AG09319 (cell line): ENCODE measurements at places on chromosomes 6 and 20.

- no peak for DNase-seq
These were observed 8.9 kb downstream of the RING1 start for GRCh38 chr6:33217246-33217645.

DNA sequence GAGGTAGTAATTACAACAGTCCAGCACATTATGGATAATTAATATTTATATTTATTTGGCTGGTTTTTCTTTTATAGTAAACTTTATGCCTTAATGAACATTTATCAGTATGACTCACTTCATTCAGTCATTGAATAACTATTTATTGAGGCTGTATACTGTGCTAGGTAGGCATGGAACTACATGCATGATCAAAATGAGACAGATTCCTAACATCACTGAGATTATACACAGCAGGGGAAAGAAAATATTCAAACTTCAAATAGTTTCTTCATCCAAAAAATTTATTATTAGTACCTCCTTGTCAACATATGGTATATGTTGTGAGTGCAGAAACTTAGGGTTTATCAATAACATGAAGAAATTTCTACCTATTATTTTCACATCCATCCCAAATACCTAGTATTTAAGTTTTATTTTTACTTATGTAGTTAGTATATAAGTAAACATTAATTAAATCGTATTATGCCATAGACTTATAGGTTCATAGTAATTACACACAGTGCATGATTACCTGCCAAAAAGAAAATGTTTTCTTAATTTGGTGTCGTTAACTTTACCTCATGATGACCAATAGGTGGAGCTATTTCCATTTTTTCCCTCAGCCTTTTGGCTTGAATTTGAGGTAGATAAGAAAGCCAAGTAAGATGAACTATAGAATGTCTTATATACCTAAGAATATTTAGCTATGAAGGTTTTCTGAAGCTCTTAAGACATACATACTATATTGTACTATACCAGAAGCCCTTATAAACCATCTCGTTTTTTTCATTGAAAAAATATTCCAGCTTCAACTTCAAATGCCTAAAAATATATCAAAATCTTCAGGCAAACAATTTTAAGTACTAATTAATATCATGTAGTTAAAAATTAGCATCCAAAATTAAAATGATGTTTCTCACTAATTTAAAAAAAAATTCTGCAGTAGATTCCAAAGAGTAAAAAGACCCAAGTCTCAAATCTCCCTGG lies 12.5 kb upstream of the TMEM30A start:
- no peak for DNase-seq

DNA sequence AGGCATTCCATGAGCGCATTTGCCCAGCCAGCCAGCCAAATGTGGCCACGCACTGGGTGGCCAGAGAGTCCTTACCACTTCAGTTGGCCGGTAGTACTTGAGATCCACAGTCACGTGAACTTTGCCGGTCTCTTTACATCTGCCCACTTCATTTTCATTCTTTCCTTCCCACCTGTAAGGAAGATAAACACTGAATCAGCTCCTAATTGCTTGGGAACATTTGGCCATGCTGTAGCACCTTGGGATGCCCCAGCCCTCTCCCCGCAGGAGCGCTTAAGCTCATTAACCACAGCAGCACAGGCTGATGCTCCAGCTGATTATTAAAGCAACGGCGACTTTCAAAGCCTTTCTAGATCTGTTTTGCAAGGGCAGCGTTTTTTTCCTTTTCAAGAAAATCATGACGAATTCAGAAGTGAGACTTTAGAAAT lies 116.6 kb downstream of the FOXC1 start:
- DNase-seq = no peak

DNA sequence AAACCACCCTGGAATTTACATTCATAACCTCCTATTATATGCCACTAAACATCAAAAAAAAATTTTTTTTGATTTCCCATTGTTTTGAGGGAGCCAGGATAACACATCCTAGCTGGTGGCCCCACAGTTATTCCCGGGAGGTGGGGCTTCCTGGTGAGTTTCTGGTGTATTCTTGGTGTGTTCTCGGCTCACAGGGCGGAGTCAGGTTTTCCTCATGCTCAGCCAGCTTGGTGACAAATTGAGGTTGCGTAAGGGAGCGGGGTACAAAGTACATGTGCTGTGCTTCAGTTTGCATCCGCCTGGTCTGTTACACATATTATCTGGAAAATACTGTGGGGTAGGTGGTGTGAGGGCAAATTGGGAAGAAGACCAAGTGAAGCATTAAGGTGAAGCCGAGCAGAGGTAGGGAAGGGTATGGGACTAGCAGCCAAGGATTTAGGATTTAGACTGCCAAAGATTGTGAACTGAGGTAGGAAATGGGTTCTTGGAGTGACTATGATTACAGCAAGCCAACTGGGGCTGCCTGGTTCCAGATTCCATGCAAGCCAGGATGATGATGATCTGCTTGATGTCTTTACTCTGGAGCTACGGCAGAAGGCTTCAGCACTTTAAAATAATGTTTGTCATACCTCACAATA lies 46.2 kb upstream of the EEF1A1 start:
- no peak for DNase-seq

GRCh38 chr6:135826236-135826804 lies 25.2 kb upstream of the PDE7B start:
- no peak for DNase-seq

- no peak for DNase-seq
These were observed 727.5 kb downstream of the TBC1D32 start for GRCh38 chr6:120606743-120607142.

- DNase-seq = no peak
These were observed 901 bp downstream of the CEP57L1 start for GRCh38 chr6:109096208-109096607.

GRCh38 chr6:106396426-106397220 lies 36.1 kb downstream of the CRYBG1 start:
- no peak for DNase-seq

DNA sequence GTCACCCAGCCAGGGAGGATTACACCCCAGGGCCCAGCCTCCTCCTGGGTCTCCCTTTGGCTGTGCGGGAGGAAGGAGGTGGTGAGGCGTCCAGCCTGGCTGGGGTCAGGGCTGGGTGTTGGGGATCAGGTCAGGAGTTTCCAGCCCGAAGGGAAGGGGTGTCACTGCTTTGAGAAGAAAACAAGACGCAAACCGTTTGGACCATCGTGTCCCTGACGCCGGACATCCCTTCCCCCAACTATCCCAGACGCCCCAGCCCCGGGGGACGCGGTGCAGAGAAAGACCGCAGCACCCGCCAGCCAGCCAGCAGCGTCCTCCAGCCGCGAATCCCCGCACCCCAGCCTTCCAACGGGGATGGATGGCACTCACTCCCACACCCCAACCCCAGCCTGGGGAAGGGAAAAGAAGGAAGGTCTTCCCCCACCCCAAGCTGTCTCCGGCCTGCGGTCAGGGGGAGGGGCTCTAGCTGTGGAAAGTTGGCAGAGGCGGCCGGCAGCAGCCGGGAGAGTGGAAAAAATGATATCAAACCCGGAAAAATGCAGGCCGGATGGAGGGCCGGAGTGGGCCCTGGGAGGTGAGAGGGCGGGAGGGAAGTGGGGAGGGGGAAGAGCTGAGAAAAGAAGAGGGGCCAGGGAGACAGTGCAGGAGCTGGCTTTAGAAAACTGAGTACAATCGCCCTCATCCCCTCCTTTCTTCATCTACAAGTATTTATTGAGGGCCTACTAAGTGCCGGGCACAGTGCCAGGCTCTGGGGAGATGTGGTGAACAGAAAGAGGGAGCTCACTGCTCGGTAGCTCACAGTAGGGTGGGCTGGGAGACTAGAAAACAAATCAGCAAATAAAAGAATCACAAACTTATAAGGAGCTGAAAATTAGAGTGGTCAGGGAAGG lies 10.6 kb downstream of the REM1 start:
- no peak for DNase-seq

DNA sequence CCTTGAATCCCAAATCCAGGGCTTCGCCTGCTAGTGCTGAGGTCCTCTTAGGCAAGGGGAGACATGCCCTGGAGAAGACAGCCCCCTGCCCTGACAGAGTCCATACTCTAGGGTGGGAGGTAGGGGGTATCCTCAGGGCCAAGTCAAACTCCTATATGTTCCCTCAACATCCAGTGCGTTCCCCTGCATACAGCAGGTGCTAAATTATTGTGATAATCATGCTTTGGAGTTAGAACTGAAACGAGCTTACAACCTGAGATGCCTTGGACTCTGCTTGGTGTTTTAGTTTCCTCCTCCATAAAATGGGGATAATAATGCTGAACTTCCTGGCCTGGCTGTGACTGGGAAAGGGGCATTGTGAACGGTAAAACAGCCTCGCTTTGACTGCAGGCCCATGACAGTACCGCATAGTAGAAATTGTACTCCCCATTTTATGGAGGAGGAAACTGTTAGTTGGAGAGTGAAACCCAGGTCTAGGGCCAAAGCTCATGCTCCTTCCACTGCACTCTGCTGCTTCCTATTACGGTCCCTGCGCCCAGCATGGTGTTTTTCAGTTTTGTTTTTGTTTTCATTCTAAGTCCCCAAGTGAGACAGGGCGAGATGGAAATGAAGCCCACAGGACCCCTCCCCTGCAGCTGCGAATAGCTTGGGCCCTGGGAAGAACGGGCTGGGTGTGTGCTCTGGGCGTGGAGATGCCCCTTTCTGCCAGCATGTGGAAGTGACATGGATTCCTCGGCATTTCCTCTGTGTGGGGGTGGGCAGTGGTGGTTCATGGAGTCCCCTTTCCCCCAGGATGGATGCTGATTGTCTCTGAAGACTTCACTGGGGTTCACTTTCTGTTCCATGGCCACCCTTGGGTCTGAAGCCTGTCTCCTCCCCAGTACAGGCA lies 162.5 kb downstream of the VEGFA start:
- DNase-seq = no peak

GRCh38 chr6:109290143-109290931 lies 91.9 kb downstream of the CD164 start:
- no peak for DNase-seq

GRCh38 chr20:60883496-60883895 lies 368.6 kb upstream of the CDH4 start:
- no peak for DNase-seq

DNA sequence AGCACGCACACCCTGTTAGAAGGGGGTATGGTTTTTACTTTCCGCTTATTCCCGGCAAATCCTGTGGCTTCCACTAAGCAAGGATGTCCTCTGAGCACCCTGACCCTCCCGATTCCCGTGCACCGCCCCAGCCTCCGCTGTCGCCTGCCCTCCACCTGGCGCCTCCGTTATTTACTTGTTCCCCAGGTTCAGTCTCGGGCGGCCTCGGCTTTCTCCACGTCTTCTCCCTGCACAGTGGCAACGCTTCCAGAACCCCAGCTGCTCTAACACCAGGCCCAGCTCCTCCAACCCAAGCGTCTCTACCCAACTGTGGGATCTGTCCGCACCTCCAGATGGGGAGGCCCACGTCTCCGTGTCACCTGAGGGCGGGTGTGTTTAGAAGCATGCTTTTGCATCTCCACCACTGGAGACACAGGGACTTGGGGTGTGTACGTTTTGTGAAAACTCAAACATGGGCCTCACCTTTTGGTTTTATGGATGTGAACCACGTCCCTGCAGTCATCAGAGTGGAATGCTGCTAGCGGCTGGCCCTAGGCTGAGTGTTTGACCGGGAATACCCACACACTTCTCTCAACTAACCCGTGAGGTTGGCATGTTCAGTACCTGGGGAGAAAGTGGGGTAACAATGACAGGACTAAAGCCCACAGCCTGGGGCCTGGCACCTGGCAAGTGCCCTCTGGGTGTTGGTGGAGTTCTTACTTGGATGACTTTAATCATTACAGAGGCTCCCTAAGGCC lies 79.9 kb downstream of the THBS2 start:
- no peak for DNase-seq

DNA sequence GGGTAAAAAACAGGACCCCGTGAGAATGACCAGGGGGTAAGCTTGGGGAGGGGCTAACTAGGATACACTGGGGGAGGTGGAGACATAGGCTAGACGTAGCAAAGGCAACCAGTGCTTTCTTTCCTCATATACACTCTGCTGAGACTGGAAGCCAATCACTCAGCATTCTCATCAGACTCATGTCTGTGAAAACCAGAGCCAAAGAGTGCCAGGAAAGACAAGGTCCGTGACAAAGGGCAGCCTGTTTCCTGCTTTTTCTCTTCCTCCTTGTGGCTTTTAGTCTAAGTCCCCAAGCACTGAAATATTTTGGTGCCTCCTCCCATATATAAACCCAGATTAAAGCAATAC lies 97.9 kb upstream of the NEDD9 start:
- no peak for DNase-seq

- DNase-seq = no peak
These were observed 11.2 kb downstream of the TFAP2D start for GRCh38 chr6:50724381-50725124.

GRCh38 chr20:57256205-57256604 lies 10.2 kb downstream of the BMP7 start:
- DNase-seq = no peak

- no peak for DNase-seq
These were observed 35.6 kb downstream of the PSMG4 start for GRCh38 chr6:3294396-3294795.

GRCh38 chr20:47476452-47476851 lies 25.2 kb upstream of the NCOA3 start:
- no peak for DNase-seq

DNA sequence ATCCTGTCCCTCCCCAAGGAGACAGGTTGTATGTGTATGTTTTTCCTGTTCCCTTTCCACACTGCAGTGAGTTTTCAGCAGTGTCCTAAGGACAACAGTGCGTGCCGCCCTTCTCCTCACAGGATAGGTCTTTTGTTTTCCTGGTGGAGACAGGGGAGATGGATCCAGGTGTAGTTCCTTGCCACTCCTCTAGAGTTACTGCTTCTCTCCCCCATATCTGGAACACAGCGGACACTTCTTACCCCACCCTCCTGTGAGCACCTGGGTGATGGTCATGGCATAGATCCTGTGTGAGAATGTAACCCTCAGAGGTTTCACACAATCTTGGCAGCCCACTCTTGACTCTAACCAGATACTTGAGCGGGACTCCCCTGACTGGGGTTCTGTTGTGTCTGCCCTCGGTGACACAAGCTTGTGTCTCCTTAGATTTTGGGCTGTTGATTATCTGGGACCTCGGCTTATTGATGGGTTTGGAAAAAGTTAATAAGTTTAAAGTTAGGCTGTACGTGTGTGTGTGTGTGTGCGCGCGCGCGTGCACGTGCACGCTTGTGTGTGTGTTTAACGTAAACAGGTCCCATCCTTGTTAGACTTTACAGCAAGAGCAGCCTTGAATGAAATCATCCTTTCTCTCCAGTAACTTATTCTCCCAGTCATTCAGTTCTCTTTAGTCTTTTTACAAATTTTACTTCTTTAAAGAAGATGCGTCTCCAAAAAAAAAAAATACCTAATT lies 131.3 kb upstream of the EDN1 start:
- DNase-seq = no peak
